ENCODE measurements at places on chromosomes 1 and 21. TPM values are rescaled to one million over a fixed set of nuclear protein-coding genes. Genes with fewer than 3 reads are reported as not detected.

Gene CFHR2
- total RNA-seq: not detected

Gene CELA2B
- not detected for total RNA-seq

Gene CYP4A22
- not detected for total RNA-seq

Gene MX2
- total RNA-seq: 16.9 TPM

Gene LRRC53
- total RNA-seq: not detected
